ENCODE measurements at places on chromosomes 16 and 17.

GRCh38 chr17:35291802-35292201 lies 48.9 kb downstream of the SLFN5 start:
- DNase-seq = no peak

DNA sequence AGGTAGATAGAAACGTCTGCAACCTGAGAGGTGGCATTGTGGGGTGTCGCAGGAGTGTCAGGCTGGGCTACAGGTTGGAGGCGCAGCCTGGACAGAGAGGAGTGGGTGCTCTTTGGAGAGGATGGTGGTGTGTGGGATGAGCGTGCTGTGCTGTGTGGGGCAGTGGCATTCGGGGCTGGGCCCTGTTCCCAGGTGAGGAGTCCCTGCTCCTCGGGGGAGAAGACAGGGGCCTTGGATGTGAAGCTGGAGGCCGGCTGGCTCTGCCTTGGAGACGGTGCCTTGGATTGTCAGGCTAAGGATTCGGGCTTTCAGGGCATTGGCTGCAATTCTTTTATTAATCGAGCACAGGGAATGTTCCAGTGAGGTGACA lies 69.3 kb downstream of the BANP start:
- DNase-seq = no peak

DNA sequence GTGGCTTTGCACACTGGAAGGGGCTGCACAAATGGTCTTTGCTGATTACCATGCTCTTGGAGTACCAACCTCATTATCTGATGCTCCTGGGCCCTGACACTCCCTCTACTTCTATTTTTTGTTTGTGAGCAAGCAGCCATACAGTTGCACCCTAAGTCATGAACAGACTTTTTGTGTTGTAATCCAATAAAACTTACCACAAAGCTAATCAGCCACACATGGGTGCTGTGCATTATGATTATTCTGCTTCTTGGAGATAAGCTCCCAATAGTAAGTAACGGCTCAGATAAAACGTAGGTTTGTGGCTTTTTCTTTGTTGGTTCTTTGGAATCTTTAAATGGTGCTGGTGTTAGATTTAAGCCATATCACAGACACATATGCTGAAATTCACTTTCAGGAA lies 76.2 kb downstream of the CCT6B start:
- no peak for DNase-seq

GRCh38 chr16:9404811-9405210 lies 313.4 kb downstream of the HAPSTR1 start:
- no peak for DNase-seq

All from stimulated activated CD4-positive, alpha-beta T cell treated with anti-CD3 and anti-CD28 coated beads, Interleukin-1b, Interleukin-23, amount 100 ng/mL, for 1 hour (primary cell).